ENCODE measurements at places on chromosomes 11 and 22.

DNA sequence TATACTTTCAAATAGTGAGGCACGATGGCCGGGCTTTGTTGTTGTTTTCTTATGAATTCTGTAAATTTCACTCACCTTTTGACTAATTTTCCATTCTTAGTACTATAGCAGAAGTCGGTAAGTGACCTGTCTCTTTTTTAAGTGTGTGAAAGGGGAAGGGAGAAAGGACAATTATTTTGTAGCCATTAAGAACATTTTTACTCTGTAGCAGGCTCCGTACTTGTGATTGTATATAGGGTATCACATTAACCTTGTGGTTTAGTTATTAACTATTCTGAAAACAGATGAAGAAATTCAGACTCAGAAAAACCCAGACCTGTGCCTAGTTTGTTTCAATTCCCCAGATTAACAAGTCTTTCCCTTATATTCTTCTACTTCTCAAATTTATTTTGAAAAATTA lies 78.7 kb downstream of the CASP12 start:
- no peak for DNase-seq

DNA sequence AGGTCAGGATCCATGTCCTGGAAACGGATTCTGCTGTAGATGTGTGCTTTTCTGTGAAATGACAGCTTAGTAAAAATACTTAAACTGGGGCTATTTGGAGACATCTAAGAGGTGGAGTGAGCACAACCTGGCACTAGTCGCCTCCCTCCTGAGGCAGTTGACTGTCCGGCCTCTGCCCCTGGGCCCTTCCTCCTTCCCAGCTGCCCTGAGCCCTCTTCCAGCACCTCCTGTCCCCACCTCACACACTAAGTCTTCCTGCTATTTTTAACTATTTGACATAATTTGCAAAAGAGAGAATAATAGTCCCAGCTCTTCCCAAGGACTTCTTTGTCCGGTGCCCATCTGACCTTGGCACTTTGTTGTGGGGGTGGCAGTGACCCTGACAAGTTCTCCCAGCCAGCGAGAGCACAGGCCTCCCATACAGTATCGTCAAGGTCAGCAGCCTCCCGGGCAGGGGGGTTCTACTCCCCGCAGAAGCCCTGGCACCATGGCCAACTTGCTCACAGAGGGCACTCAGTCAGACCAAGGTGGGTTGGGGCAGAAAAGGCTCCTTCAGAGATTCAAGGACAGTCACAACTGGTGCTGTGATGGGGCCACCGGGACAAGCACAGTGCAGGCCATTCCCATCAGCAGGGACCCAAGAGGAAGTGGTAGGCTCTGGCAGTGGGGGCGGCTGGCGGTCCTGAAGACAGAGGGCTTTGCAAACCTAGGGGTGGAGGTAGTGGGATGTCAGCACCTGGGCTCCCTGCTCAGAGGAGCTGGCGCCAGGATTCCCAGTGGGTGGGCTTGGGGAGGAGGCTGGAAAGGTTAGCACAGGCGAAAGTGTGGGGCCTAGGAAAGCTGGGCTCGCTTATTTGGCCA lies 5.5 kb upstream of the NEAT1 start:
- DNase-seq = no peak

GRCh38 chr11:93718057-93718563 lies 23.2 kb downstream of the TAF1D start:
- DNase-seq = no peak

- no peak for DNase-seq
Measured at GRCh38 chr11:112310848-112311247, 50.2 kb upstream of the PLET1 start.

DNA sequence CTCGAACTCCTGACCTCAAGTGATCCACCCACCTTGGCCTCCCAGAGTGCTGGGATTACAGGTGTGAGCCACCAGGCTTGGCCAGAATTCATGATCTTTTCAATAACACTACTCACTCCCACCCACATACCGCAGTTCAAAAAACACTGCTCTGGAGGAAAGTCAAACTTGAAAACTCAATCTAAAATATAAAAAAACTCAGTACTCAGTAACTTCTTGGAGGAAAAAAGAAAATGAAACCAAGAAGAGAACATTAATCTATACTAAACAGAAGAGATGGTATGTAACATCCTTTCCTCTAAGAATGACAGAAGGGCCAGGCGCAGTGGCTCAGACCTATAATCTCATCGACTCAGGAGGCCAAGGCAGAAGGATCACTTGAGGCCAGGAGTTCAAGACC lies 58.3 kb downstream of the MRTFA start:
- no peak for DNase-seq

- DNase-seq = peak; percentile 92
Measured at GRCh38 chr22:46071451-46072109, 78.7 kb upstream of the PPARA start.

DNA sequence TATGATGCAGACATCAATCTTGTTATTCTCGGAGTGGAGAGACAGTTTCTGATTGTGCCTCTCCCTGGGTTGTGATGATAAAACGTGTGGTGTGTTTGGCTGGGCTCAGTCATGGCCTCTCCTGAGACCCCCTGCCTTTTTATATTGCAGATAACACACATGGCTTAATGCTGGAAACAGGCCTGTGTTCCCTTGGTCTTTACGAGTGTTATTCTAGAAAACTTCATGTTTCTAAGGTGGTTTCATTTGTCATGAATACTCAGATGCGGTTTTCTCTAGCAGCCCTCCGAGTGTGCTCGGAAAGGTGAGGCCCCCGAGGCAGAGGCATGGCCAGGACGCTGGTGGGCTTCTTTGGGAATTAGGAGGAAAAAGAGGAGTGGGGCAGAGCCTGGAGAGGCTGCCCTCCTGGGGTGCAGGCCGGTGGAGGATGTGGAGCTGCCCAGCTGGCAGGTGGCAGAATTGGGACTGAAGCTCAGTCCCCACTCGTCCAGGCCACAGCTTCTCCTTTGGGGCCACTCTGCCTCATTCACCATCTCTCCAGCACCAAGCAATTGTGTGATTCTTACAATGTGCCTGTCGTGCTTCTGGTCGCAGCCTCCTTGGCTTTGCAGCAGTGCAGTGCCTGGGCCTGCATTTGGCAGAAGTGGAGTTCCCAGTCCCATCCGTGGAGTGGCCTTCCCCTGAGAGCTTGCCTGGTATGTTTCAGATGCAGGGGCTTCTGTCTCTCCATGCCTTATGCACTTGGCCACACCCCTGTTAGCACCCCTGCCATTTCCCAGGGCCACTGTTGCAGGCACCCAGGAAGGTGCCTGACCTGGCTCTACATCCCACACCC lies 309.6 kb downstream of the TBC1D22A start:
- no peak for DNase-seq

DNA sequence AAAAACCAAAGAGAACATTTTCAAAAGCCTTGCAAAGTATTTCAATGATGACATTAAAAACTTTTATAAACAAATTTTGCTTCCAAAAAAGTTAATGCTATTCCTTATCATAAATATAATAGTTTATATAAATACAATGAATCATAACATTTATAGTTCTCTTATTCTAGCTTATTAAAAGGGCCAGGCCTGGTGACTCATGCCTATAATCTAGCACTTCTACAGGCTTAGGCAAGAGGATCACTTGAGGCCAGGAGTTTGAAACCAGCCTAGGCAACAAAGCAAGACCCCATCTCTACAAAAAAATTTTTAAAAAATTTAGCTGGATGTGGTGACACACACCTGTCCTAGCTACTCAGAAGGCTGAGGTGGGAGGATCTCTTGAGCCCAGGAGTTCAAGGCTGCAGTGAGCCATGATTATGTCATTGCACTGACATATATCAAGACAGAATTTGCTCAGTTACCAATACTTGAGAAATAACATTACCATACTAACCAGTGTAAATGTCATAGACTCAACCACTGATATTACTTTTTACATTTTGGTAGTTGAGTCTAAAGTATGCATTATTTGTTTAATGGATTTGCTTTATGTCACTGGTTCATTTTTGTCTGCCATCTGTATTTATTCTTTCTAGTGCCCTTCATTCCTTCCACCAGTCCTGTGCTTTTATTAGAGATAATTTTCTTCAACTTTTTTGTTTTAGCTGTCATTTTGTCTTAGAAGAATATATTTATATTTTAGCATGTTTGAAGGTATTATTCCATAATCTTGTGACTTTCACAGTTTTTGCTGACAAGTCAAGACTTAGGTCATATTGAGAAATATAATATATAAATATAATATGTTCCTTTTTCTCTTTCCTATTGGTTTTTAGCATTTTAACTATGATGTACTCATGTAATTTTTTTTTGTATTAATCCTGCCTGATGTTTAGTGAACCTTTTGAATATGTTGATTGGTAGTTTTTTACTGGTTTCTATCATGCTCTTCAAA lies 56.2 kb downstream of the CYP2R1 start:
- DNase-seq = no peak

- no peak for DNase-seq
Measured at GRCh38 chr11:13334034-13334786, 56.6 kb downstream of the BMAL1 start.

- peak; percentile 17 for DNase-seq
Measured at GRCh38 chr11:59053387-59053786, 32.7 kb upstream of the GLYATL1B start.

GRCh38 chr22:25566898-25567235 lies 2.4 kb downstream of the GRK3 start:
- DNase-seq = no peak

DNA sequence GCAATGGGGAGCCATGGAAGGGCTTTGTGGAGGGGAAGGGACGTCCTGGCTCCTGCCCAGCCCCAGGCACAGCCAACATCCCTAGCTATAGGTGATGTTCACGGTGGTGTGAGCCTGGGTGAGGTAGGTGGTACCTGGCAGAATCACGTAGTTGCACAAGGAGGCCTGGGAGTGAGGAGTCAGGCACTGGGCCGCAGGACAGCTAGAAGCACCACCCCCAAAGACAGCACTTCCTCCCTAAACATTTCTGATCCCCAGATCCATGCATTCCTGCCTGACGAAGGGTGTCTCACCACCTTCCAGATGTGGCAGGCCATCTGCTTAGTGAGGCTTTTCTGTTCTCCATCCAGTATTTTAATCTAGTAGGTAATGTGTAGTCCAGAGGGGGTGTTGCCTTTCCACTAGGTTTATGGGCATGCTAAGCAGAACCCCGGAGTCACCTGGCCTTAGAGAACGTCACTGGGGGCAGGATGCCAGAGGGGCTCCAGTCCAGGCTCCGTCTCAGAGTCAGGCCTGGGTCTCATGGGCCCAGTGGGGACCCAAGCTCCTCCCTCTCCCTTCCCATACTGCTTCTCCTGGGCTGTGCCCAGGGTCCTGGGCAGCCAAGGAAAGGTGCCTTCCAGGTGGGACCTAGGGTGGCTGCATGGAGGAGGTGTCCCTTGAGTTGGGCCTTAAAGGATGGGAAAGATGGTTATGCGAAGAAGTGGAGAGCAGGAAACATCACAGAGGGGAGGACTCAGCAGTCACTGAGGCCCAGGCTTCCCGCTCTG lies 56.2 kb downstream of the OTOG start:
- no peak for DNase-seq

GRCh38 chr11:70568035-70568813 lies 169.9 kb downstream of the CTTN start:
- DNase-seq = peak; percentile 12

DNA sequence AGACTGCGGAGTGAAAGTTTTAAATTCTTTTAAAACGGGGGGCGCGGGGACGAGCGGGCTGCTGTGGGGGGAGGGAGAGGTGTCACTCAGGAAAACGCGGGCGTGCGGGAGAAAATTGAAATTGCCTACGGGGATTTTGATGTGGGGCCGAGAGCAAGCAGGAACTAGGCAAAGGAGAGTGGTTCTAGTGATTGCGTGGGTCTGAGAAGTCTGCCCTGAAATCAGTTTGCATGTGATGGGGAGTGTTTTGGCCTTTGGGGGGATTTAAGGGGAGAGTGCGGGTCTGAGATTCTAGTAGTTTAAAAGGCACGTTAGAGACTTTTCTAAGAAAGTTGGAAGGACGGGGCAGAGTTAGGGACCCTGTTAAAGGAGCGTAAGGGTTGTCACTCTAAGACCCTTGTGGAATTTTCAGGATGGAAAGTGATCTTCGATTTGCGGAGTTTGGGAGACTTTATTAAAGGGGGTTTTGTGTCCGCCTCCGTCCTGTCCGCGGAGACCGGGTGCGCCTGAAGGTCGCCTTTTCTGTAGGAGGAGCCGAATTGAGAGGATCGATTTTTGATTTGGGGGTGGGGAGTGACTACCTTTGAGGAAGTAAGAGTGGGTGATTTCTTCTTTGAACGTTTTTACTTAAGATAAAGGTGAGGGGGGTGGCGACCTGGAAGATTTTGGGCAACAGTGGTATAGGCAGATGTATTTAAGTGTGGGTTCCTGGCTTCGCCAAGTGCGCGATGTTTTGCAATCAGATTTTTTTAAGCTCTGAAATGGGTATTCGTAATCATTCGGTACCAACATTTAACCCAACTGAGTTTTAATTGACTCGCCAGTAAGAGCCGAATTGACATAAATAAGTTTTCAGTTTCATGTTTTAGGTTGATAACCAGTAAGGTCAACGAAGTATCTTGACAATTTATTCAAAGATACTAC lies 1.1 kb downstream of the EED start:
- DNase-seq = no peak

DNA sequence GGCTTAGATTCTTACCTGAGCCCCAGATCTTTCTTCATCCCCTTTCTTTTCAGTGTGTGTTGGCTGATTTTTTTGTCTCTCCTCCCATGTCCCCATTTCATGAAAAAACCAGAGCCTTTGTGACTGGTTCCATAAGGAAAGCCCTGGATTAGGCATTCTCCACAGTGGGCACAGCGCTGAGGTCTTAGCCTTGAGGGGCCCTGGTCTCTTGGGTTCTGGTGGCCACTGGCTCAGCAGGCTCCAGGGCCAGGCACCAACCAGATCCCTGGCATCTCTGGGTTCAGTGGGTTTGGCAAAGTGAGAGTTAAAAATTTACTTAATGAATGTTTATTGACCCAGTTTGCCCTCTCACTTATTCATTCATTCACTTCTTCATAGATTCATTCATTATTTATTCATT lies 49.5 kb upstream of the ACCSL start:
- no peak for DNase-seq

DNA sequence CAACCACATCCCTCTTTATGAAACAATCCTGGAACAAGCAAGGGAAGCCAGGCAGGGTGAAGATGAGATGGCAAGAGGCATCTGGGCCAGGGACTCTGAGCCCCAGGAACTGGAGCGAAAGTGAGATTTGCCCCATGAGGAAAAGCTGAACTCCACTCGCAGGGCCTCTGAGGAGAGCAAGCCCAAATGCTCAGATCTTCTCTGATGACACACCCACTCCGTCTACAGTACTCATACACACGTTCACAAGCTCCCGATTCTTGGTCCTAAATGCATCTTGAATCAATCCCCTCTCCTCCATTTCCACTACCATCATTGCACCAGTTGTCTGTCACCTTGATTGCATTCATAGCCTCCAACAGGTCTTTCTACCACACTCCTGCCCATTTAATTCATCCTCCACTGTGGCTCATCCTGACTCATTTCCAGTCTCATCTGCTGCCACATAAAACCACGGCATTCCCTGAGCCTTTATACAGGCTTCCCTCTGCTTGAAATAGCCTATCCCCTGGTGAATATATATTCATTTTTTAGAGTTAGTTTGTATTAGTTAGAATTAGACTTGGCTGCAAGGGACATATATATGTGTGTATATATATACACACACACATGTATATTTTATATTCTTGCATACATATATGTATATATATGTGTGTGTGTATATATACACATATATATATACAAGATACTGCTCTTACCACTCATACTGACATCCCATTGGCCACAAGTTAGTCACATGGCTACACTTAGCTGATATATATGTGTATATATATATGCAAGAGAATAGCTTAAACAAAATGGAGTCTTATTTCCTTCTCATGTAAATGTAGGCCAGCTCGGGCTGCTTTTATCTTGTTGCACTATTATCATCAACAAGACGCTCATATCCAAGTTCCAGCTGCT lies 1.4 kb upstream of the APOA5 start:
- DNase-seq = peak; percentile 36

- no peak for DNase-seq
Measured at GRCh38 chr11:75981546-75981945, 166.5 kb downstream of the UVRAG start.
